Ammon's horn (tissue), 1 donor: ENCODE measurements at places on chromosomes 7 and 10.

- no peak for DNase-seq
These were observed 10.0 kb upstream of the DUSP5 start for GRCh38 chr10:110487411-110488331.

GRCh38 chr7:7867846-7868571 lies 100.6 kb upstream of the GLCCI1 start:
- DNase-seq = peak; percentile 54

DNA sequence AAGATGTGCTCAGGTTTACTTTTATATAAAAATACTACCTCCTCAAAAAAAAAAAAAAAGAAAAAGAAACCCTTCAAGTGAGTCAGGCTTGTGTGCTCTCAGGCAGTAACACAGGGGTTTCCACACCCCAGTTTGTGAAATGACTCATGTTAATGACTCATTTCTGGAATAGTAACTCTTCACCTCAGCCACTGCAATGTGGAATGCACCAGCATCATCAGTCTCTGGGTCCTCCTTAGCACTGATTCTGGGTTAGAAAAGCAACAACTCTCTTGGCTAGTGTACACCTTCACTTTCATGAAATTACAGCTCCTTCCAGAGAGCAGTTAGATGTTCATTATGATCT lies 110.6 kb downstream of the EMX2 start:
- DNase-seq = no peak

DNA sequence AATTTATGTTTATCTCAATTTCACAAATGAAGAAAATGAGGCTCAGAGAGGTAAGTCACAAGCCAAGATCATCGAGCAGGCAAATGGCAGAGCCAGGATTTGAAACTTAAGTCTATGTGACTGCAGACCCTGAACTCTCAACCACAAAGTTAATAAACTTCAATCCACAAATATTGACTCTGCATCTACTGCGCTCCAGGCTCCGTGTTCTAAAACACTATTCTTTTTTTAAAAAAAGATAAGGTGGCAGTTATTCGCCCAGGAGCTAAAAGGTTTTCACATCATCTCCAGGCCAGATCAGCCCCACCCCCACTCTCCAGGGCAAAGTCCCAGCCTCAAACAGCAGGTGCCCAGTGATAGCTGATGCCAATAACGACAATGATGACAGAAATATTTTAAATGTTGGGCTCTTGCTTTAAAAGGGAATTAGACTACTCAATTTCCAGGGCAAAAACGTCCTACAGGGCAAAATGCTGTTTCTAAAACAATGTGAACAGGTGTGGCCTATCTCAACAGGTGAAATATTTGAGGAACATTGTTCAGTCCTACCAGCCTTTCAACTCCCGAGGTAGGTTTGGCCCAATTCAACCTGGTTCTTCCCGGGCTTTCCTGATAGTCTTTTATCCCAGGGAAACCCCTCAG lies 85.2 kb downstream of the SORBS1 start:
- DNase-seq = no peak

- no peak for DNase-seq
These were observed 139.0 kb upstream of the GPR26 start for GRCh38 chr10:123527151-123527550.

DNA sequence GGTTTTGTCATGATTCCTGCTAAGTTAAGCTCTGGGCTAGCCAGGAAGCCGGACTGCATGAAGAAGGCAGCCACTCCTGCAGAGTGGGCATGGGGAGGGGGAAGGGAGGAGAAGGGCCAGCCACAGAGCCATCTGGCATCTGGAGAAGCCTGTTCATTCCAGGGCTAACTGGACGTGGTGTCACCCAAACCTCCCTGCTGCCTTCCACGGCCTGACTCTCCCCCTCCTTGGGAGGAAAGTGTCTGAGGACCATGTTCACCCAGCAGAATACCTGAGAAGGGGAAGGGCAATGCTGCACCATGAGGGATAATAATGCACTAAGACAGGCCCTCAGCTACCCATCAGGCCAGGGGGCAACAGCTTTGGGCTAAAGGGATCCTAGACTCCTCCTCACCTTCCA lies 15.4 kb downstream of the AQP1 start:
- DNase-seq = no peak

- DNase-seq = no peak
These were observed 761.9 kb downstream of the MAGI2 start for GRCh38 chr7:78691584-78691983.

DNA sequence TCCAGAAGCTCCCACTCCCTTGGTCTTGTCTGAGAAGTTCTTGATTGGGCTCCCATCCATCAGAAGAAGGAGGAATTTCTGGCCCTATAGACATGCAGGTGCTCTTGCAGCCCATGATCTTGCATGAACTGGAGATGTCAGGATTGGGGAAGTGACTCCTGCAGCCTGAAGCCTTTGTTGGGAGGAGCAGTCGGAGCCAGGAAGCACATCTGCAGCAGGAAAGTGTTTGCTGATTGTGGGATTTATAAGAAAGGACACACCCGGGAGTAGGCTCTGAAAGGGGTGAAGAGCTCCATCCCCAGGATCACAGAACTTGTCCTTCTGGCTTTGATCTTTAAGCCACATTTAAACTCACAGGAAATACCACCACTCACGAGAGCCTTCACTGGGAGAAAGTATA lies 185.2 kb downstream of the DYNC1I1 start:
- no peak for DNase-seq

DNA sequence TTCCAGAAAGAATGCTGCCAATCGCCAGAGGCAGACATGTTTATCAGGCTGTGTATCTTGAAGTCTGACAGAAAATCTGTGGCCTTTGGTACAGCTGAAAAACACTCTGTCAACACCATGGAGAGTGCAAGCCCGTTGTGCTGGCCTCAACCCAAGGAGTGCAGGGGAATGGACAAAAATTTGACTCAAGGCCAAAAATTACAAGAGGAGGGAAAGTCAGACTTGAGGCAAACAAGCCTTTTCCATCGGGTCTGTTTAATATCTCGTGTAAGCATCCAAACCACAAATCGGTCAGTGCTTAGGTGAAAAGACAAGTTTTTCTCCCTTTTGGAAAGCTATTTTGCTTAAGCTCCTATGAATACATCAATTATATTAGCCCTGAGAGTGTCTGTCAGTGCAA lies 305.3 kb upstream of the NFE2L3 start:
- DNase-seq = no peak

DNA sequence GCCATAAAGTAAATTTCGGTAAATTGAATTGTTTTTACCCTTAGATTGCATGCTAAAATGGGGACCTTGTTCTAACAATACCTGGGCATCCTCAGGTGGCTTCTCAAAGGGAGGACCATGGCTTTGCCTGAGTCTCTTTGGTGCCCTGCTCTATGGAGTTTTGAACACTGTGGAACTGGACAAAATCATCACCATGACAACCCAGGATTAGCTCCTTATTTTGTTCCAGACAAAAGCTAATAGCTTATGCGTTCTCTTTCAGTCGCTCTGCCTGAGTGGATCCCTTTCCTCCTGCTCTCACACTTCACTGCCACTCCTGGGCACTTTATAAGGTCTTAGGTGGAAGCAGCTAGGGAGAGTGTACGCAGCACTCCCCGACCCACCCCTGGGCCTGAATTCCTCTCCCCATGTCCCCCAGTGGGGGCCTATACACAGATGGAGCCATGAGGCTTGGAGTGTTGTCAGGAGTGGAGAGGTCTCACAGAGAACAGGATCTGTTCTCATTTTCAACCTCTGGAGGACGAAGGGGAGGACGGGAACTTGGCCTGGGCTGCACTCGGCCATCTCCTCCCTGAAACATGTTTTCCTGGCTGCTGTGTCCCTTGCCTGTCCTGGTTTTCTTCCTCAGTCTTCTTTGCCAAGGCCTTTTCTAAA lies 19.0 kb downstream of the ADCYAP1R1 start:
- no peak for DNase-seq

GRCh38 chr7:82851121-82851520 lies 311.6 kb downstream of the PCLO start:
- DNase-seq = no peak

- DNase-seq = no peak
These were observed 215.7 kb upstream of the CSTF2T start for GRCh38 chr10:51915031-51915542.

DNA sequence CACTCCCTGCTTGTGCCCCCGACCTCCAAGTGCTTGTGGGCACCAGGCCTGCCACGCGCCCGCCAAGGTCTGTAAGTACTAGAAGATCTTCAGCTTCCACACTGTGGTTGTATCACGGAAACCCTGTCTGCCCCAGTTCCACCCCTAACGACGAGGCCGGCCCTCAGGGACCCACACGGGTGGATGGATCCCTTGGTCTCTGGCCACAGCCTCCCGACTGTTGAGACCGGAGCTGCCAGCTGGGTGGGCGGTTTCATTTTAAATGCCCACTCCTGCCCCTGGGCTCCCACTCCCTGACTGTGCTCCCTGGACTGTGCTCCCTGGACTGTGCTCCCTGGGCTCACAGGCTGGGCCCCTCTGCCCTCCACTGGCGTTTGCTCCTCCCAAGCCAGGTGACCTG lies 50.1 kb downstream of the DPYSL4 start:
- no peak for DNase-seq

DNA sequence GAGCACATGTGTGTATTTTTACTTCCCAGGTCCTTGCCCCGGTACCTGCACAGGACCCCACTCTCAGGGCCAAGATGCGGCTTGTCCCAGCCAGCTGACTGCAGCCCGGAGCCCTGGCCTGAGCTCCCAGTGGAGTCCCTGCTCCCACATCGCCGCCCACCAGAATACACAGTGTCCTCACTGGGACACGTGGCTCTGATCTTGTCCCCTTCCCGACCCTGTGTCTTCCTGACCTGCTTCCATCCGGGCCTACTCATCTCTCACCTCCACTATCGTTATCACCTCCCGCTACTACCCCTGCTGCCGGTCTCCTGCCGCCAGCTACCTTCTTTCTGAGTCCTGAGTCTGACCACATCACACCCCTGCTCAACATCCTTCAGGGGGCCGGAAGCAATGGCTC lies 146.3 kb upstream of the CHST15 start:
- DNase-seq = no peak

- no peak for DNase-seq
These were observed 84.6 kb upstream of the LYZL1 start for GRCh38 chr10:29204070-29204800.

GRCh38 chr7:117135553-117135891 lies 182.2 kb downstream of the ST7 start:
- no peak for DNase-seq

- no peak for DNase-seq
These were observed 11.1 kb downstream of the MCU start for GRCh38 chr10:72702868-72703581.

DNA sequence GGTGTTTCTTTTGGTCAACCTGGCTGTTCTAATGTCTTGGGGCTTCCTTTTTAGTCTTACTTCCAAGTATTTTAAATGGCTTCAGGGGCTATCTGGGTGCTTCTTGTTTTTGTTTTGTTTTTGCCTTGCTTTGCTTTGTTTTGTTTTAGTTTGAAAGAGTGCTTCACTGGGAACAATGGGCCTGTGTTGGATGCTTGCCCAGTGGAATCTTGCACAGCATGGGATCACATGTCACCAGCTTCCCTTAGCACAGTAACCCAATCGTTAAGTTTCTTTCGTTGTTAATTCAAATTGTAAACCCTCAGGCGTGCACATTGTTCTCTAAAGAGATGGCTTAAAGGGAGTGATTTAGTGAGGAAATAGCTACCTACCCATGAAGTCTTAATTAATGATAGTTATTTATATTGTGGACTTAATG lies 8.9 kb downstream of the COL17A1 start:
- DNase-seq = peak; percentile 85

- no peak for DNase-seq
These were observed 41.5 kb downstream of the TET1 start for GRCh38 chr10:68601501-68602265.

GRCh38 chr10:52210161-52210560 lies 103.9 kb upstream of the DKK1 start:
- no peak for DNase-seq

DNA sequence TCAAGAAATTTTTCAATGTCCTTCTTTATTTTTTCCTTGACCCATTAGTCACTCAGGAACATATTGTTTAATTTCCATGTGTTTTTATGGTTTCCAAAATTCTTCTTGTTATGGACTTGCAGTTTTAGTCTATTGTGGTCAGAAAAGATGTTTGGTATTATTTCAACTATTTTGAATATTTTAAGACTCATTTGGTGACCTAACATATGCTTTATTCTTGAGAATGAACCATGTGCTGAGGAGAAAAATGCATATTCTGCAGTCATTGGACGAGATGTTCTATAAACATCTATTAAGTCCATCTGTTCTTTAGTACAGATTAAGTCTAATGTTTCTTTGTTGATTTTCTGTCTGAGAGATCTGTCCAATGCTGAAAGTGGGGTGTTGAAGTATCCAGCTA lies 42.3 kb upstream of the MDFIC start:
- DNase-seq = no peak

GRCh38 chr7:17408245-17408903 lies 109.9 kb downstream of the AHR start:
- no peak for DNase-seq

DNA sequence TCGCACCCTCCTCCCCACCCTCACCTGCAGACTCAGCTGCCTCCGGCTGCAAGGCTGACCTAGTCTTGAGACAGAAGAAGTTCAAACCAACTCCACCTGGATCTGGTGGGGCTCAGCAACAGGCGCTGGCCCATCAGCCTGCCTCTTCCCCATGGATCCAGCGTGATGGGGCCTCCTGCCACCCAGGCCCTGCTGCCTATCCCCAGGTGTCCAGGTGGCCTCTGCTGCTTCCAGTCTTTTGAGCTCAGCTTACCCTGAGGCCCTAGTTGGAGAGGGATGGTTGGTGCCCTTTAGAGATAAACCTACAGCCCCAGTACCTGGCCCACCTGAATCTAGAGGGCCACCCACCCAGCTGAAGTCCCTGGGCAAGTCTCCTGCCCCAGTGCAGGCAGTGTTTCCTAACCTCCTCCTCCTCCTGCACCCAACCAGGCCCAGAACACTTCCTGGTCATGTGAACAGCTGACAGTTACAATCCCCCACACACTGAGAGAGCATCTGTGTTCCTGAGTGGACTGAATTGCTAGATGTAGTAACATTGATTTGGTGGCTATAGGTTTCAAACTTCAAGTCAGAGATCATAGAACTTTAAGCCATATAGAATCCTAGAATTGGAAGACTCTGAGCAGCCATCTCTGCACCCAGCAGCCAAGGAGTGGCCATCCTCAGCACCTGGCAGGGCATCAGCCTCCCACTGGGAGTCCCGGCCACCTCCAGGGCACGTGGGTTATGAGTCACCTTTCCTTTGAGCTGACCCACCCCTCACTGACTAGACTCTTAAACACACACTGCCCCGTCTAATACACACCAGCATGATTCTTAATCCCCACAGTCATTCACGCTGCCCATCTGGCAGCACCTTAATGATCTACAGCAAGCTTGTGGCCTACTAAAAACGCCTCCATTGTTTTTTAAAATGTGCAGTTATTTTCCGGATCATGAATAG lies 51.9 kb downstream of the ALOX5 start:
- no peak for DNase-seq
